ENCODE measurements at places on chromosomes 7 and 10.

GRCh38 chr7:34718867-34719266 lies 60.8 kb downstream of the NPSR1 start:
- no peak for DNase-seq

DNA sequence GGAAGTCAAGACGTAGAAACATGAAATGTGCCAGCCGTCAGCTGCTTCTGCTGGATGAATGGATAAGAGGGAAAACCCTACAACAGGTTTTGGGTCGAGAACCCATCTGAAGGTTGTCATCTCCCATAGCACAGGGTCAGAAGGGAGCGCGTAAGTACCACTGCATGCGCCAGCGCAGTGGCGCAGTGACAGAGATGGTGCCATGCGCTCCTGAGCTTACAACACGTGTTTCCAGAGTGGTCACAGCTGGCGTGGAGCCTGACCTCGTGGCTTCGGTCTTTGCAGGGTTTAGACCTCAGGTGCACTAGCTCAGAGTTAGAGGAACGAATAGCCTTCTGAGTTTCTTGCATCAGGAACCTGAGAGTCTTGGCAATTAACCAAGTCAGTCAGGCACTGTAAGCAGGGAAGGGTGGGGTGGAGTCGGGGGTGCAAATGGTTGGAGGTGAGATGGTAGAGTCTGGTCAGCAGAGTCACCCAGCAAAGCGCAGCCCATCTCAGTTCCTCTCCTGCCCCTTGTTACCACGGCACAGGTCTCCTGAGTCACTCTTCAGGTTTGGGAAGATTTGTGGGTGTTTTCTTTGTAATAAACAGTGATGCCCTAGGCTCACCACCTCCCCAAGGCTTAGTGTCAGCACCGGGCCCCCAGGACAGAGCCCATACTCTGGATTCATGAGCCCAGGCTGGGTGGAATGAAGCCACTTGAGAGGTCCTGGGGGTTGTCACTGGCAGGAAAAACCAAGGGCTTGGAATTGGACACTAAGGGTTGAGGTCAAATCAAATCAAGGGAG lies 84.1 kb upstream of the PPIF start:
- no peak for DNase-seq

DNA sequence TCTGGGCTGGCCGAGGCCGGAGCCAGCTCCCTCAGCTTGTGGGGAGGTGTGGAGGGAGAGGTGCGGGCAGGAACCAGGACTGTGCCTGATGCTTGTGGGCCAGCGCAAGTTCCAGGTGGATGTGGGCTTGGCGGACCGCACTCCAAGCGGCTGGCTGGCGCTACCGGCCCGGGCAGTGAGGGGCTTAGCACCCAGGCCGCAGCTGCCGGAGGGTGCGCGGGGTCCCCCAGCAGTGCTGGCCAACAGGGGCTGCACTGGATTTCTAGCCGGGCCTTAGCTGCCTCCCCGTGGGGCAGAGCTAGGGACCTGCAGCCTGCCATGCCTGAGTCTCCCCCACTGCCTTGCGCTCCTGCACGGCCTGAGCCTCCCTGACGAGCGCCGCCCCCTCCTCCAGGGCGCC lies 242.8 kb downstream of the CCSER2 start:
- no peak for DNase-seq

DNA sequence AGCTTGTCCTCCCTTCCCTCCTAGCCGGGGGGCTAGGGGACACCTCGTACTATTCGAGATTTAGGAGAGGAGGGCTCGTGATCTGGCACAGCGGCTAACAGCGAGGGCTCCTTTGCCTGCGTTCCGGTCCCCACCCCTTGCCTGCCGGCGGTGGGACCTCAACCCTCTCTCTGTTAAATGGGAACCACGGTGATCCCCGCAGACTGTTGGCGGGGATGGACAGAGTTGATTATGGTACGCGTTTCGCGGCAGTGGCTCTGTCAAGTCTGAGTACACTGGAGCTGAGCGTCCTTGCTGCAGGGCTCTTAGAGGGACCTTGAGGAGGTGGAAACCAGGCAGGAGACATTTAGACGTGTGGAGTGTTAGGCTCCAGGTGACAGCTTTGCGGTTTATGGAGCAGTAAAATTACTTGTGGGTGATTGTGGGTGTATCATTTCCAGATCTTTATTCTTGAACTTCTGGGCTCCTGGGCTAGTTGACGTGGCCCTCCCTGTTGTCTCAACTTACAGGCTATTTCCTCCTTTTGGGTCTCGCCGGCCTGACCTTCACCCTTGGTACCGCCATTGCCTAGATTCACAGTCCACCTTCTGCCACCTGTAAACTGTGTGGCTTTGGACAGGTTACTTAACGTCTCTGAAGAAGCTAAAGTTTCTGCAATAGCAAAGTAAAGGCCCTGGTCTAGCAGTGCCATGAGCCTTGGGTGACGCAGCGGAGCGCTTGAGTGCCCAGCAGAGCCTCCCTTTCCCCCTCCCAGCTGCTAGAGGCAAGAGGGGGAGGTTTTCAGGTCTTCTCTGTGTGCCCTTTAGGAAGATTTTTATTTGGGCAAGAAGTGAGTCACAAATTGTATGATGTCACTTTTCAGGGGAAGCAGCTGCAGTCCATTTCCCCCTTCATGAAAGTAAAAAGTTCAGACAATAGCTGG lies 739 bp downstream of the CASP7 start:
- peak; percentile 36 for DNase-seq

- no peak for DNase-seq
Observed at GRCh38 chr7:41996381-41997035, 240.5 kb downstream of the GLI3 start.

GRCh38 chr7:1852517-1853430 lies 182.7 kb downstream of the ELFN1 start:
- DNase-seq: no peak

DNA sequence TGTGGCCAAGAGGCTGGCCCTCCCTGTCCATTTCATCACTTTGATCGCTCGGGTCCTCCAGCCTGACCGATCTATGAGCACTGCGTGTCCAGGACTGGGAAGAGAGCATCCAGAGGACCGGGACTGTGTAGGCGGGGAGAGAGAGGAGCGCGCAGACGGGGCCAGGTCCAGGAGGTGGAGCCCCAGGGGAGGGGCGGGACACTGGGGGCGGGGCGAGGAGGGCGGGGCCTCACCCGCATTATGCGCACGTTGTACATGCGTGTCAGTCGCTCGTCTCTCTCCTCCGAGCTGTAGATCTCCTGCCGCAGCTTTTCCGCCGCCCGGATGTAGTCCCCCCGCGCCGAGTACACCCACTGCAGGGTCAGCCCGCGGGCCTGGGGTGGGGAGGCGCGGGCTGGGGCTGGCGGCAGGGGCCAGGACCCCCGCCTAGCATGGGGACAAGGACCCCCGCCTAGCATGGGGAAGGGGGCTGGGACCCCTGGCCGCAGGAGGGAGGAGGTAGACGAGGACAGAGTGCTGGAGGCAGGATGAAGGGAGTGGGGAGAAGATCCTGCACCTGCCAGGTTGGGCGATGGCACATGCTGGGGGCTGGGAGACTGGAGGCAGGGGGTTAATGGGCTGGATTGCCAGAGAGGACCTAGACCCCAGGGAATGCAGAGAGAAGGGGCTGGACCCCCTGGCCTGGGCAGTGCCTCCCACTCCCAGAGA lies 14.3 kb downstream of the MOSPD3 start:
- peak; percentile 97 for DNase-seq

DNA sequence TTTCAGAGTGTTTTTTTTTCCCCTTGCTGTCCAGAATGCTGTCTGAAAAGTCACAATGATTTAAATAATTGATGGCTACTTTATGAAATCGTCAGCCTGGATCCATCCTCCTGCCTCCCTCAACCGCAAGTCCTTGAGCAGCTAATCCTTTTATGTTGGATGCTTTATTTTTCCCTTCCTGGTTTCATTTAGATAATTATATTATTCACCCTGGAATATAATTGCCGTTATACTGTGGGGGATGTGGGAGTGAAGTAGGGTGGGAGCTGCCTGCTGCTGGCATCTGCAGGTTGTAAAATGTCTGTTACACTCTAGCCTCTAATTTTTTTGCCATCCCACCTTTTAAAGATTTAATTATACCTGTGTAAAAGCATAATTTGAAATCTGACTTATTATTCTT lies 290.5 kb upstream of the LRGUK start:
- no peak for DNase-seq

DNA sequence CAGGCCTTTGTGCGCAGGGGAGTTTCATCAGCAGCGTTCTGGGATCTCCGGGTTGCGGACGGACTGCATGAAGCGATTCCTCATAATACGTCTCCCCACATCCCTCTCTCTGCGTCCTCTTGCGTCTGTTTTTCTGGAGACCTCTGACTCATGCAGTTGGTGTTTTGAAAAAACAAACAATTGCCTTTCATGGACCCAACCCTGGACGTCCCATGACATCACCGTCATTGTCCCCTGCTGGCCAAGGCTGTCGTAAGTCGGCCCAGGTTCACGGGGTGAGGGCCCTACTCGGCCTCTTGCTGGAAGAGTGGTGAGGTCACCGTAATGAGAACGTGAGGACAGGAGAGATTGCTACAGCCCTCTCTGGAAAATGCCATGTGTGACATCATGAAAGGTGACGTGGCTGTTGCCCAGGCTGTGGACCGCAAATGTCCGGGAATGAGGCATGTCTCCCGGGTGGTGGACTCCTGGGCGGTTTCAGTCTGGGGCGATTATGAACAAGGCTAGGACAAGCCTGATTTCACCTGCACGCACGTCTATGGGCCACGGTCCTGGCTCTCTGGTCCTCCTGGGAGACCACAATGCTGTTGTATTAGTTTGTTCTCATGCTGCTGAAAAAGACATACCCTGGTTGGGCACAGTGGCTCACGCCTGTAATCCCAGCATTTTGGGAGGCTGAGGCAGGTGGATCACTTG lies 9.8 kb upstream of the MAFK start:
- DNase-seq: peak; percentile 53

- DNase-seq: no peak
Observed at GRCh38 chr10:28246023-28246422, 56.8 kb downstream of the MPP7 start.

- DNase-seq: no peak
Observed at GRCh38 chr7:2774935-2775334, 69.2 kb downstream of the GNA12 start.

GRCh38 chr7:134988161-134988560 lies 1.9 kb downstream of the AGBL3 start:
- DNase-seq: no peak

GRCh38 chr7:77995717-77996116 lies 197.1 kb downstream of the PHTF2 start:
- DNase-seq: peak; percentile 53

DNA sequence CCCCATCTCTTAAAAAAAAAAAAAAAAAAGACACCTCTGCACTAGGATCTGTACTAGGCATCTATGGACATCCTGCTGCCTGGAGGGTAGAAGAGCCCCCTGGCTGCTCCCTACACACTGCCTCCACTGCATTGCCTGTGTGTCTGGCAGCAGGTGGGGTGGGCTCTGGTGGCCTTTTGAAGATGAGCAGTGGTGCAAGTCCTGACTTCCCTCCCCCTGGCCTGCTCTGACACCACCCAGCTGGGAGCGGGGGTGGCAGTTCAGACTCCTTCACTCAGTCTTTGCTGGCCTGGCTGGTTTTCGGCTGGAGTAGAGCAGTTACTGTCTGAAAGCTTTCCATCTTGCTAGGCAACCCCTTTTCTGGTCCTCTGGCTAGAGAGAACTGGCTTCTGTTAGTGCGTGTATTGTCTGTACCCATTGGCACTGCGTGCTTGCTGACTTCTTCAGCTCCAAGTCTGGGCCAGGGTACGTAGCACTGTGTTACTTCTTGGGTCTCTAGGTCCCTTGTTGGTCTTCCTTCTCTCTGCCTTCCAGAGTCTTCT lies 17.6 kb downstream of the C10orf62 start:
- DNase-seq: no peak

DNA sequence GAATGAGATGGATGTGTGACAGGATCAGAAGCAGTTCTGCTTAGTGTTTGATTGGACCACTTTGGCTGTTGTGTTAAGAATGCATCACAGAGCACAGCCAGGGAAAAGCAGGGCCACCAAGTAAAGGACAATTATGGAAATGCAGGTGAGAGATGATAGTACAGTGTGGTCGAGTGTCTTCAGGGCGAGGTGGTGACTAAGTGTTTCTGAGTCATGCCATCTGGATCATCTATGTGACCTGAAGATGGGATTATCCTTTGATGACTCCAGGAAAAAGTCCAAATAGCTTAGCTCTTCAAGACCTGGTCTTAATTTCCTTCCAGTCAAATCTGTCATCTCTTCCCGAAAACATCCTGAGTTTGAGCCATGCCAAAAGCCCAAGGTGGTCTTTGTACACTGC lies 523.2 kb upstream of the IGFBP3 start:
- DNase-seq: no peak

DNA sequence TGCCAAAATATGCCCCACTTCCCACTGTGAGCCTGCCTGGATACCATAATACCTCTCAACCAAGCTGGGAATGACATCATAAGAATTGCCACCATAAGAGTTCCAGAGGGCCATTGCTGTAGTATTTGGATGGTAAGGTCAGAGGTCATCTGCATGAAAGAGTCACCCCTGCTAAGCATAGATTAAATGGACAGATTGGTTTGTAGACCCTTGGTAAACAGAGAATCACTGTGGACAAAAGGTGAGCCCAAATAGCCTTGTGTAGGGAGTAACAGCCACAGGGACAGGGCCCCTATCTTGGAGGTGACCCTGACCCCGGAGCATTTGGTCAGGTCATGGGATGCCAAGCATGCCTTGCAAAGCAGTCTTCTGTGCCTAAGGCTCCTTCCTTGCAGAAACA lies 129.7 kb downstream of the GPAM start:
- DNase-seq: no peak

- no peak for DNase-seq
Observed at GRCh38 chr7:10838228-10838627, 135.4 kb upstream of the PHF14 start.

DNA sequence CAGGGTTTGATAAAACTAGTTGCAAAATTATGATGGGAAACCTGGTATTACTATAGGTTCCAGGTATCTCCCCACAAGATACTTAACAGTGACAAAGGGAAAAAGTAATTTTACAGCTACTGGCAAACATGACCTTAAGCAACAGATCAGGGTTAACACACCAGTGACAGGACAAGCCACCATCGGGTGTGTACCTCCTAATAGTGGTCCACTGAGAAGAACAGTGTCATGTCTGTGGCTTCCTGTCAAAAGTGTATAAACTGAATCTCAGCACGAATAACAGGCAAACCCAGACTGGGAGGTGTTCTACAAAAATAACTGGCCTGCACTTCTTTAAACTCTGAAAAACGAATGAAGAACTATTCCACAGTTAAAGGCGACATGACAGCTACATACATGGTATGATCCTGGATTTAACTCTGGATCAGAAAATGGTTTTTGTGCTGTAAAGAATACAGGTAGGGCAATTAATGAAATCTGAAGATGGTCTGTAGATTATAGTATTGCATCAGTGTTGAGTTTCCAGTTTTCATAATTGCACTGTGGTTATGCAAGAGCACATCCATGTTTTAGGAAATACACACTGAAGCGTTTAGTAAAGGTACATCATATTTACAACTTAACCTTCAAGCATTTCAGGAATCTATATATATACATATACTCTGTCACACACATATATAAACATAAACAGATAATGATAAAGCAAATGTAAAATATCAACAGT lies 32.0 kb upstream of the ARMS2 start:
- no peak for DNase-seq

DNA sequence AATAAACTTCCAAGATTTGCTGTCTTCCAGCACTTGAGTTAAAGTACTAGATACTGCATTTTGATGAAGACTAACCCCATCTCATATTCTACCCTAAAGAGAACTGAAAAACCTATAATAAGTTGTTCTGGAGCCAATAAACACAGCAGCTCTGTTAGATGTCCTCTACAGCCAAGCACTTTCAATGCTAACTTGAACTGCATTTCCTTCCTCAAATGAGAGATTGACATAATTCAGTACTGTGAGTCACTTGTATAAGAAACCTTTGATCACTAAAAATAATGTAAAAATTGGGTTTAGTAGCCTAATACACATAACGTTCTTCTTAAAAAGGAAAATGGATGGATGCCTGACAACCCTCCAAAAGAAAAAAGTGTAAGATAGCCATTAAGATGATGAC lies 81.3 kb downstream of the ITGB8 start:
- no peak for DNase-seq

- DNase-seq: no peak
Observed at GRCh38 chr10:61130366-61130765, 186.4 kb upstream of the RHOBTB1 start.
